ENCODE measurements at places on chromosomes 5 and 9.

GRCh38 chr9:12922224-12922866 lies 147.5 kb downstream of the LURAP1L start:
- no peak for DNase-seq

GRCh38 chr5:90022711-90023053 lies 386.9 kb downstream of the CETN3 start:
- no peak for DNase-seq

GRCh38 chr5:177099422-177100093 lies 12.8 kb downstream of the FGFR4 start:
- no peak for DNase-seq

DNA sequence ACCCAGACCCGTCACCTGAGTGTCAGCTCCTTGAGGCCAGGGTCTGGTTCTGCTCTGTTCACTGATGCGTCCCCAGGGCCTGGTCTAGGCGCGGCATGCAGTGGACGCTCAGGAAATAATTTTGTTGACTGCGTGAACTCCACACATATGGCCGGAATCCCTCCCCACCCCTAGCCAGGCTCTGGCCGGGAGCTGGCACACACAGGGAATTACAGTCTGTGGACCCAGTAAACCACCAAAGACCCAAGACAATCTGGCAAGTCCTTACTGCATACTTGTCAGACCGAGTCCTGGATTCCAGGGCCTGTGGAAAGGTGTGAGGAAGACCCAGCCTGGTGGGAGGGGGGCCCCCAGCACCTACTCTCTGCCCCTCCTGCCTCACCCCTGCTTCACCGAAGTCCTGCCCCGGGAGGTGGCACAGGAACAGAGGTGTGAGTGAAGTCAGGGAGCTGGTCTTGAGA lies 113.0 kb upstream of the IER5L start:
- no peak for DNase-seq

DNA sequence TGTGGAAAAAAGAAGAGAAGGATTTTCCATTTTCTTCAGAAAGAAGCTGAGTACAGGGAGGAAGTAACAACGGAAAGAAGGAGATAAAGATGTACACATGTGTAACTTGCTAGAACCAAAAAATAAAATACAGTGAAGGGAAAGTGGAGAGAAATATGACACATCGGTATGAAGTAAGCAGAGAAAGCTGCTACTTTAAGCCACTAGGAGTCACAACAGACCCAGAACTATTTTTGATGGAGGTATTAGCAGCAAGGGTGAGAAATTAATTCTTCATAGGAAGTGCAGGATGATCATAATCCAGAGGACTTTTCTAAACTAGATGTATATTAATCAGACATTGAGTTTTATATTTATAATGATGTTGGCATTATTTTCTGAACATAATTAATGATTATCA lies 88.5 kb downstream of the FAM174A start:
- no peak for DNase-seq

- DNase-seq = peak; percentile 47
Observed at GRCh38 chr5:91225848-91226686, 157.1 kb downstream of the ARRDC3 start.

DNA sequence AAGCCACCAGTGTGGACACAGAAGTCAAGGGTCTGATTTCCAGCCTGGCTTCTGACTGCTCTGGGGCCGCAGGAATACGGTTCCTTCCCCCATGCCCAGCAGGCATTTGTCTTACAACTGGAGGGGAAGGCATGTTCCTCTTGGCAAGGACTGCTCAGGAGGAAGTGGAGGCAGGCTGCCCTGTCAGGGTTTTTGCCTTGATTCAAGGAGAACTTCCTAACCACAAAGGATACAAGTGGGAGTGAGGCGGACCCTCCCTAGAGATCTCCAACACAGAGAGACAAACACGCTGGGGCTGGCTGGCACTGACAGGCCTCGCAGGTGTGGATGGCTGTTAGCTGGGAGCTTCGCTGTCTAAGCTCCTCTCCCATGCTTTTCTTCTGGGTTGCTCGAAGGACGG lies 19.1 kb downstream of the TGFBI start:
- no peak for DNase-seq

DNA sequence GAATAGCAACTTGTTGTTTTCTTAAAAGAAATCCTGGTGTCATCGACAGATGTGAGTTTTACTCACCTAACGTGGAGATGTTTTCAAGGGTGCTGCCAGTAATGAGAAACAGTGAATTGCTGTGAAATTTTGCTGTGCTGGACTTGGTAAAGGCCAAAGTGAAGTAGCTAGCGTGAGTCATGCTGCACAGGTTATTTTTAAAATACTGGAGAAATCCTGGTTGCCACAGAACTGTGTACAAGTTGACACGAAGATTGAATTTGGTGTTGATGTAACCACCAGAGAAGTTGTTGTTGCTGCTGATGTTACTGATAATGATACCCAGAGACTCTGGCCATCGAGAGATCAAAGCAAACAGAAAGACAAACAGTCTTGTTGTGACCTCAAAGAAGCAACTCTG lies 187.9 kb upstream of the NFIL3 start:
- no peak for DNase-seq

GRCh38 chr5:124056991-124057723 lies 545.2 kb downstream of the CSNK1G3 start:
- no peak for DNase-seq

DNA sequence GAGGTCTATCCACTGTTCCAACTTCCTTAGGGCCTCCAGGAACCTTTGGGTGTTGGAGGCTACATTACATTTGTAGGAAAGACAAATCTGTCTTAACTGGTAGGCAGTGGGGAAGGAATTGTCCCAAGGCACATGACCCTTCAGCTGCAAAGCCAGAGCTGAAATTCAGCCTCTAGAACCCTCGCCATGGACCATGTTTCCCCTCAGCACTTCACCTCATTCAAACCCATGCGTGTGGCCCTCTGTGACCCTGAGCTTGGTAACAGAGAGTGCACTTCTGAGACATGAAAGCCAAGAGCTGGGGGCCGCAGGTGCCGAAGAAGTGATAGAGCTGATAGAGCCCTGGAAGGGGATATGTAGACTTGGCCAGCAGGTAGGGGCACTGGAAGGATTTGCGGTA lies 17.2 kb downstream of the TNFSF8 start:
- DNase-seq = no peak

GRCh38 chr9:19028835-19029451 lies 4.1 kb downstream of the SAXO1 start:
- DNase-seq = no peak

DNA sequence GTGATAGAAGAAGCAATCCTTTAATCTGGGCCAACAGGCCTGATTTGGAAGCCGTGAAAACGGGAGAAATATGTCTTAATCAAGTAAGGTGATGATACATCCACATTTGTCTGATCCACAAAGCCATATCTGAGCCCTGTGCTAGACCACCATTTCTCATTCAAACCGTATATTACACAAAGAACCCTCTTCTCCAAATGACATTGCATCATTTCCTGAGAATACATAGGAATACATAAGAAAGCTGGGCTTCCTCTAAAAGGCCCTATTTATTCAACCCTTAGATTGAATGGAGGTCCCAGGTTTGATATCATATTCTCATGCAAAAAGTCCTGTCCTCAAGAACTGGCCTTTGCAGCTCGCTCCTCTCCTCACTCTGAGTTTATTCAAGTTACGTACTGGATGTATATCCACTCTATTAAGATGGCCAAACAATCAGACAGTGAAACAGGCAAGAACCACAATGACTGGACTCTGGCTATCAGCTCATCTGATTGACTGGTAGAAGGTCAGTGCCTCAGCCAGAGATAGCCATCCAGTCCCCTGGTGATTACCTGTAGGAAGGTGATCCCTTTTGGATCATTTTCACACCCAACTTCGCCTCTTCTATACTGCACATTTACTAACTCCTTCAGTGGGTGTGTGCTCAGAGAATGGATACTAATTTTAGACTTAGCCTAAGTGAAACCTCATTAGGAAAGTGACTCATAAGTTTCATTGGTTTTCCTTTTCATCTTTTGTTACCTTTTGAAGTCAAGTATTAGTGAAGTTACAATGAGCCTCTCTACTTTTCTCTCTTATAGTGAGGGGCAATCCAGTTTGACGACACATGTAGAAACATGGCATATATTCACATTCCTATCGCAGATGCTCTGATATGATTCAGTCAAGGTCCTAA lies 167.6 kb upstream of the WWC1 start:
- DNase-seq = no peak

DNA sequence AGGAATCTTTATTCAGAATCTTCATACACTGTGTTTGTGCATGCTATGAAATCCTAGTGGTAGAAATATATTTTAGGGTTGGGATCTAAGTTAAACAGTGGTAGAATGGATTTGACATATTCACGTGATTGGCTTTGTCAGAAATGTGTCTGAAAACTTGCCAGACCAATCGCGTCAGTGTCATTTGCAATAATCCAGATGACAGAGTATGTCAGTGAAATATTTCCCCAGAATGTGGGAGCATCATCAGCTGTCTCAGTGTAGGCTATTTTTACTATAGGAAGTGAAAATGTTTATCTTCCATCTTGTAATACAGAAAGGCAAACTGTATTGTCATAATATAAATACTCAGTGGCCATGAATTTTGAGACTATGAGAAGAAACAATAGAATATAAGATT lies 220.6 kb upstream of the EDIL3 start:
- no peak for DNase-seq

GRCh38 chr9:110828264-110828663 lies 159.7 kb downstream of the MUSK start:
- DNase-seq = no peak

DNA sequence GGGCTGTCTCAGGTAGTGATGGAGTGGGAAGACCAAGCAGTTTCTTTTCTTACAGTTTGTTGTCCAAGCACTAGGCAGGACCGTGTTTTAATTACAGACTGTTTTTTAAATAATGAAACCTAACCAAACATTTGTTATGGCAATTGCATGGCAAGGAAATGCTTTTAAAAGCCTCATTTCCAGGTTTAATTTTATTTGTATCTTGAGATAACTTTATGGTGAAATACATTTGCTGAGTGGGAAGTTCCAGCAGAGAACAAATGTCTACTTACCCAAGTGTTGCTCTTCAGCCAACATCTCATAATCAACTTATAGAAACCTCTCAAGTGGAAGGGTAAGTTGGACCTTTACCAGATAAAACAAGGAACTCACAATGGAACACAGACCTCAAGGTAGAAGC lies 11.8 kb upstream of the LHFPL2 start:
- no peak for DNase-seq

- DNase-seq = peak; percentile 37
Observed at GRCh38 chr5:7927466-7928375, 58.8 kb downstream of the MTRR start.

DNA sequence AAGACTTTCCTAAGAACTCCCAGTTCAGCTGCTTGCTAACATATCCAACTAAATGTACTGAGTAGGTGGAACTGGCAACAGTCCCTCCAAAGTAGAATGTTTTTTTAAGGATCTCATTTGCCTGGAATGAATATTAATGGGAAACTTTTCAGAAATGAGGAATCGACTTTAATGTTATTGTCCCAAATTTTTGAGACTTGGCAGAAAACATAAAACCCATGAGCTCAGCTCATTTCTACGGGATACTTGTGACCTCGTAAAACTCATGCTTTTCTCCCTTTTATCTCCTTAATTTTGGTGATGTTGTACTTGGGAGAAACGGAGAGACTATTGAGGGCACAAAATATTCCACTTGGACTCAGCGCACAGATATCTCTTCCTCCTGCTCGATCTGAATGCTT lies 296.8 kb downstream of the EBF1 start:
- no peak for DNase-seq

- no peak for DNase-seq
Observed at GRCh38 chr5:63050916-63051315, 472.3 kb downstream of the LRRC70 start.

- no peak for DNase-seq
Observed at GRCh38 chr5:60340965-60341471, 358.9 kb downstream of the DEPDC1B start.

- DNase-seq = no peak
Observed at GRCh38 chr5:178404987-178405386, 172.4 kb upstream of the PHYKPL start.

GRCh38 chr9:113694912-113695311 lies 181.2 kb upstream of the ZNF618 start:
- no peak for DNase-seq

GRCh38 chr9:108978205-108978604 lies 35.1 kb downstream of the CTNNAL1 start:
- no peak for DNase-seq

GRCh38 chr5:1641041-1641440 lies 117.3 kb upstream of the LPCAT1 start:
- DNase-seq = no peak

DNA sequence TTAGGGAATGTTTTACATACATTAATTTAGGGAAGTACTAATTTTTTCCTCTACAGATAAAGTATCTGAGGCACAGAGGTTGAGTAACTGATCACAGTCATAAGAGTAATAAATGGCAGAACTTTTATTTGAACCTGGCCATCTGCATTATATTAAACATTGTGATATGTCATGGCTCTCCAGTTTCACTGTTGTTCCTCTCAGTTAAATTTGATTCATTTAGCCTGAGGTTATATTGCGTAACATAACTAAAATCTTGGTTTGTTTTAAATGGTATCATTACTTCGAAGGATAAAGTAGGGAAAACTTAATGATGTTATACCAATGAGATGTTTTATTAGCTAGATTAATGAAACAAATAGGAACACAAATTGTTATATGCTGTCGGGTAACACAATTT lies 284.4 kb downstream of the KDM4C start:
- DNase-seq = no peak

DNA sequence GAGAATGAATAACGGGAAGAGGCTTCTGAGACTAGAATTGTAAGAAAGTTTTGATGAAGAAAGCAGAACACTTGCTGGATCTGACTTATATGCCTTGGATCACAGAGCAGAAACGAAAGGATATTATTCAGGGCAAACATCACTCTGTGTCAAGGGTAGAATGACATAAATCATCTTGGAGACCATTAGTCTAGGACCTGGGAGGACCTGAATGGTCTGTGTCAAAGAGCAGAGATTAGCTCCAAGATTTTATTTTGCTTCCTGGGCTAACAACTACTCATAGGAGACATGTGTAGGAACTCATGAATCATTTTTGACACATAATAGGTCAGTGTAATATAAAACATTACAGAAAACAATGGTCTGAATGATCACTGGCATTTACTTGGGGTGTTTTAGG lies 417.9 kb downstream of the SLCO4C1 start:
- no peak for DNase-seq
